Cardiac muscle cell (in vitro differentiated cells and primary cell): ENCODE measurements at places on chromosomes 16 and 17. TPM values are rescaled to one million over a fixed set of nuclear protein-coding genes. Genes with fewer than 3 reads are reported as not detected.

Gene CAMTA2
- 10.5 and 11.6 TPM in 2 replicates for total RNA-seq

Gene GUCY2D
- total RNA-seq, result 1.1 TPM in 1 of 2 replicates, not detected in the other

Gene ARHGDIA
- 101 and 177 TPM in 2 replicates for total RNA-seq

DNA sequence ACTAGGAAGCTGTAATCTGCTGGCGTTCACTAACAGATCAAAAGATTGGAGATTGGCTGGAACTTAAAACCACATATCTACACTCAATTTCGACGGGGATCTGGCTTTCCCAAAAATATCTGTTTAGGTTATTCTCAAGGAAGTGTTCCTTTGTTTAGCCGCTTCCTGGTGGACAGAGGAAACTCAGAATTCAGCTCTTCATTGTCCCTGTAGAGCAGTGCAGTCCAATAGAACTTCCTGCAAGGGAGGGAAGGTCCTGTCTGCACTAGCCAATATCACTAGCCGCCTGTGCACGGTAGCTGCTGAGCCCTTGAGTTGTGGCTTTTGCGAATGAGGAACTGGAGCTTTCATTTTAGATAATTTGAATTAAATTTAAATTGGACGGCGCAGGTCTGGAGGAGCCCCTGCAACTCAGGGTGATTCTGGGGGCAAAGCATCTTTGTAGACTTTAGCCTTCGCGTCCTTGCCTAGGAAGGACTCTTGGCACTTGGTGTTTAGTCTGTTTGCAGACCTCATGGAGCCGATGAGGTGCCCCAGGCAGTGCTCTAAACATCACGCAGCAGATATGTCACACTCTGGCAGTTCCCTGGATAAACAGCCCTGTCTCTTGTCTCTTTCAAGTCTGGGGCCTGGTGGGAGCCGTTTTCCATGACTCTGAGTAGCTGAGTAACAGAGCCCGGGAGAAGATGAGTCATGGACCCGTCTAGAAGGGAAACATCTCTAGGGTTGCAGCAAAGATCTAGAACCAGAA lies 122.2 kb downstream of the CCDC182 start:
- peaks cover 37% of the 10 kb centered on the region for H3K4me1 ChIP-seq
- DNase-seq, result peak; percentile 58
- no peak overlapping the region for H3K4me3 ChIP-seq
- H3K36me3 ChIP-seq, result peaks cover 4% of the 10 kb centered on the region
- H3K27ac ChIP-seq, result peak overlapping the region; percentile 74
- no peaks in the 10 kb centered on the region for H3K27me3 ChIP-seq

GRCh38 chr16:87186446-87186845 lies 130.7 kb downstream of the C16orf95 start:
- no peaks in the 10 kb centered on the region for H3K4me1 ChIP-seq
- H3K4me3 ChIP-seq, result no peak overlapping the region
- H3K36me3 ChIP-seq, result no peaks in the 10 kb centered on the region
- no peak for DNase-seq
- H3K27ac ChIP-seq, result no peak overlapping the region

GRCh38 chr17:22694362-22695227 lies 1002.3 kb downstream of the KCNJ18 start:
- H3K4me3 ChIP-seq, result no peak overlapping the region
- no peaks in the 10 kb centered on the region for H3K4me1 ChIP-seq
- no peaks in the 10 kb centered on the region for H3K36me3 ChIP-seq
